ENCODE measurements at places on chromosomes 5 and 9.

DNA sequence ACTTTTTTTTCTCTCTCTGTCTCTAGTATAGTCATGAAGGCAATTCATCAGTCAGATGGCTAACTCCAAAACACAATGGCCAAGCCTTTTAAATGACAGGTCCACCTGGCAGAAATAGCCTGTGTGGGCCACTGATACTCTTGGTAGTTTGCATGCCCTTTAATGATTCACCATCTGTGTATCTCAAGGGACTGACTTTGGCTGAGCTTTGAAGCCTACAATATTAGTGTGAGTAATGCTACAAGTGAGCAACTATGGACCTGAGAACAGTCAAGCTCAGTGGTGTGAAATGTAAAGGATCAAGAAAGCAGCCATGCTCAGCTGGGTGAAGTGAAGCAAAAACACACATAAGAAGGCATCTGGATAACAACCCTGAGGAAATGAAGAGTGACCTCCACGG is 506.9 kb downstream of the TLE1 start:
- DNase-seq: no peak

DNA sequence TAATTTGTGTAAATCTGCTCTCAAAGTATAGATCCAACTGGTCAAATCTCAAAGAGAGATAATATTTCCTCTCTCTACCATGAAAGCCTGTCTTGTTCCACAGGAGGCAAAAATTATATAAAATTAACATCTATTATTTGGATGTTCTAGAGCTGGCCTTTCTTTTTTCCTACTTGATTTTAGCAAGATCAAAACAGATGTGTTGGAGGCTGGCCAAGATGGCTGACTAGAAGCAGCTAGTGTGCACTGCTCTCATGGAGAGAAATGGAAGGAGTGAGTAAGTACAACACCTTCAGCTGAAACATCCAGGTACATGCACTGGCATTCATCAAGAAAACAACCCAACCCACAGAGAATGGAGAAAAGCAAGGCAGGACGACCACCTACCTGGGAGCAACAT is 298.6 kb upstream of the SLC24A2 start:
- no peak for DNase-seq

GRCh38 chr9:78262655-78263054 is 26.8 kb downstream of the CEP78 start:
- no peak for DNase-seq

DNA sequence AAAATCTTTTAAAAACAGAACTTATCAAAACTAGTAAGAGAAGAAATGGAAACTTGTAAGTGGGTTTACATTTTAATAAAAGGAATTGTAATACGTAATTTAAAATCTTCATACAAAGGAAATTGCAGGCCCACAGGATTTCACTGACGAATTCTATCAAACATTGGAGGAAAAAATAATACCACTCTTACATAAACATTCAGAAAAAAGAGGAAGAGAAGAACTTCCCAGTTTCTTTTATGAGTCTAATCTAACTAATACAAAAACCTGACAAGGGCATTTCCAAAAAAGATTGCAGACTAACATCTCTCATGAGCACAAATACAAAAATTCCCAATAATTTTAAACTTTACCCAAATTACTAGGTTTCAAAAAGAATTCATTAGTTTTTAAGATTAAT is 149.0 kb downstream of the RANBP17 start:
- no peak for DNase-seq

GRCh38 chr5:150211156-150212030 is 21.5 kb downstream of the SLC6A7 start:
- no peak for DNase-seq

DNA sequence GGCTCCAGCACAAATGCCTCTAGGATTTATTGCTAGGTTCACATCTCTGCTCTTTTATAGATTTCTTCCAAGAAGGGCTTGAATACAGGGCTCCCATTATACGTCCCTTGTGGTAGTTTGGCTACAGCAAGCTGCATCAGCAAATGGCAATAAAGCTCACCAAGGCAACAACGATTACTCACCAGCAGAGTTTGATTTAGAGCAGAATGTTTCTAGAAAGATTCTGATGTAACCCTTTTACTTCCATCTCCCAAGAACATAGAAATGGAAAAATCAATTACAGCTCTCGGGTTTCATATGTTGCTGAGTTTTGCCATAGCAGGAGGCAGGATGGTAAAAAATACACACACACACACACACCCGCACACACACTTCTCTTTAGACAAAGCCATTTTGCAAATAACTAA is 124.2 kb upstream of the TNPO1 start:
- DNase-seq: no peak

GRCh38 chr5:139696167-139696893 is 48.2 kb downstream of the CXXC5 start:
- DNase-seq: no peak

DNA sequence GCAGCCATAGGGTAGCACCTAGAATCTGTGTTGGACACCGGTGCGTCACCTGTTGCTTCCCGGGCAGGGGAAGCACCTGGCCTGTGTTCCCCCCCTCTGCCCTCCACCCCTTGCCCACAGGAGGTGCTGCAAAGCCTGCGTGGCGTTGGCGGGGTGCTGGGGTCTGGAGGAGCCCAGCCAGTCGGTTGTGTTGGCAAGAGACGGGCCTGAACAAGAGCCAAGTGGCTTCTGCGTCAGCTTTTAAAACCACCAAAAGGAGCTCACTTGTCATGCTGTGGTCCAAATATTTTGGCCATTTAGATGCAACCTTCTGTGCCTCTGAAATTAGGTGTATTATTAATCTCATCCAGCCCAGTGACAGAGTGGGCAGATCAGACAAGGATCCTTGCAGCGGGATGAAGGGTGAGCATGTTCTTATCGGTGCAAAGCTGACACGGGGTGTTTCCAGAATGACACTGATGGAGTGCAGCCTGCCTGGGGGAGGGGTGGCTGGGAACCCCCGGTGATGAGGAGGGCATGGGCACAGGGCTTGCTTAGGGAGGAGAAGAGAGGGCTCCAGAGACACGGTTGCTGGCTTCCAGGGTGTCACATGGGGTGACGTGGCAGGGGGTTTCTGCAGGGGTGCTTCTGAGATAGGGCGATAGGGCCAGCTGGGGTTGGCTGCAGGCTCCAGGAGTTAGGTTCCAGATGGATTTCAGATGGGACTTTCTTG is 9.7 kb upstream of the RXRA start:
- no peak for DNase-seq

GRCh38 chr9:135002802-135003201 is 84.7 kb upstream of the OLFM1 start:
- DNase-seq: no peak

- DNase-seq: no peak
These were observed 28.7 kb downstream of the ENHO start for GRCh38 chr9:34493972-34494535.

GRCh38 chr5:5266297-5266696 is 126.2 kb downstream of the ADAMTS16 start:
- DNase-seq: no peak

DNA sequence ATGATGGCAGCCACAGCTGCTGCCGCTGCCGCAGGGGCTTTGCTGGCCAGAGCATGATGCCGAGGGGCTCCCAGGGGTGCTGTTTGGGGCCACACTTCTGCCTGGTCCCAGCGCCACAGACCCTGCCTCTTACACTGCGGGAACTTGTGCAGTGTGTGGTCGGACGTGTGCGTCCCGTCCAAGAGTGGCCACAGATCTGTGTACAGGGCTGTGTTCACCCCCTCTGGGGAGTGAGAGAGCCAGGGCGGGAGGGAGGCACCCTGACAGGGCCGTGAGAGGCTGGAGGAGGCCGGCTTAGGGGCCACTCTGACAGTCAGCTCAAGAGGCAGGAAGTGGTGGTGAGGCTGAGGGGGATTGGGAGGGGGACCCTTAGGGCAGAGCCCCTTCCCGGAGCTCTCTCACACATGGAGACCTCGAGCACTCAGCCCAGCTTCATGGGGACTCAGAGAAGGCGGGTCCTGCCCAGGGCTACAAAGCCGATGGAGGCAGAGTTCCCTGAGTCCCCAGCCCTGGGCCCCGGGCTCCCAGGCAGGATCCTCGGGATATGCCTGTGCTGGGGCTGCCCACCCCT is 13.1 kb upstream of the CARD19 start:
- DNase-seq: no peak

DNA sequence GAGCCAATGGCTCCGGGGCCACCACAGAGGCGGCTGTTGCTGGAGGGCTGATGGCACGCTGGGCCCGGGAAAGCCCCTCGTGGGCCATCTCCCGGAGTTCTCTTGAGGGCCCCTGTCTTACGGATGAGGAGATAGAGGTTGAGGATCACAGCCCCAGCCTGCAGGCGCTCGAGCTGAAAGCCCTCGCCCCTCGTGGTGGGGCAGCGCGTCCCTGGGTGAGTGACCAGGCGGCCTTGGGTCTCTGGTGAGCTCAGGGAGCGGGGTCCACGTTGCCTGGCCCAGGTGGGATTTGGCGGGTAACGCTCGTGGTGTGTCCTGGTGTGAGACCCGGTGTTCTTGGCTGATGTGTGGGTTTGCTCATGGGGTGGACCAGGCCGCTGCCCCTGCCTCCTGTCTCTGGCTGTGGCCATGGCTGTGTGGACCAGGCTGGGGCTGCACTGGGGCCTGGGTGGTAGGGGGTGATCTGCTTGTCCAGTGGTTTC is 38.9 kb downstream of the RXRA start:
- no peak for DNase-seq

DNA sequence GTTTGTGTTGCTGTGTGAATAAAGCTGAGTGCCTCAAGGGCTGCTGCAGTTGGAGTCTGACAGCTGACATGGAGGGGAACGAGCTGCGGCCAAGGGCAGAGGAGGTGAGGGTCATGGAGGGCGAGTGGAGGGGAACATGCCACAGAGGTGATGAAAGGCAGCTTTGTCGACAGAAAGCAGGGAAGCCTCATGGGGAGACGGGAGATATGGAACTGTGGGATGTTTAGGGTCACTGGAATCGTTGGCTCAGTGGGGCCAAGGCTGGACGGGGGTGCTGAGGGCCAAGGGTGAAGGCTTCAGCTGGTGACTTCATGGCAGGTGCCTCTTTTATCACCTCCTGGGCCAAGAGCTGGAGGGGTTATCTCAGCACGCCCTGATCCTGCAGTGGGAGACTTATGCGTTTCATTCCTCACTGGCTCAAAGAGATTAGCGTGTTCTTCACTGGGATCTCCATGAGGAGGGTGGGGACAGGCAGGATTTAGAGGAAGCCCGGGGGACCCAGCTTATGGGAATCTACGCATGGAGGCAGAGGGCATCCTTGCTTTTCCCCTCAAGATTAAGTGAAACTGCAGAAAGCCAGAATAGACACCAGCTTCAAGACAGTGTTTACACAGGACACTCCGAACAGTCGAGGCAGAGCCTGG is 42.2 kb downstream of the FAM240B start:
- DNase-seq: no peak

DNA sequence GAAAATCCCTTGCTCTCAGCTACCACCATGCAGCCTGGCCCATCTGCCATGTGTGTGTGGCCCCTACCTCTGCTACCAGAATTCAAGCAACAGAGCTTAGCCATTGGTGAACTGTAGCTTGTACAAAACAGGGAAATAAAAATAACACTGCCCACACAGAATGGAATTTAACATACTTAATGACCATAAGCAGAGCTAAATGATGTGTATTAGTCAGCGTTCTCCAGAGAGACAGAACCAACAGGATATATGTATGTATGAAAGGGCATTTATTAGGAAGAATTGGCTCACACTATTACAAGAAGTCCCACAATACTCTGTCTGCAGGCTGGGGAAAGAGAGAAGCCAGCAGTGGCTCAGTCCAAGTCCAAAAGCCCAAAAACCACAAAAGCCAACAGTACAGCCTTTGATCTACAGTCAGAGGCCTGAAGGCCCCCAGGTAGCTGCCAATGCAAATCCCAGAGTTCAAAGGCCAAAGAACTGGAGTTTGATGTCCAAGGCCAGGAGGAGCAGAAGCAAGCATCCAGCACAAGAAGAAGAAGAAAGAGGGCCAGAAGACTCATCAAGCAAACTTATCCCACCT is 318.8 kb downstream of the DNAH5 start:
- no peak for DNase-seq

- DNase-seq: no peak
These were observed 116.9 kb upstream of the ARRDC3 start for GRCh38 chr5:91499943-91500531.

- no peak for DNase-seq
These were observed 221.6 kb downstream of the NR2F1-AS1 start for GRCh38 chr5:93359296-93359959.

- no peak for DNase-seq
These were observed 72.1 kb upstream of the ZNF618 start for GRCh38 chr9:113803811-113804589.

GRCh38 chr9:85536076-85536475 is 205.7 kb downstream of the AGTPBP1 start:
- DNase-seq: no peak

- DNase-seq: no peak
These were observed 214.6 kb downstream of the PDE4D start for GRCh38 chr5:59678943-59679342.

GRCh38 chr5:139848508-139849100 is 53.0 kb downstream of the PSD2 start:
- DNase-seq: no peak

- no peak for DNase-seq
These were observed 63.0 kb downstream of the WWC1 start for GRCh38 chr5:168354397-168354796.

GRCh38 chr5:173202266-173202875 is 32.6 kb downstream of the NKX2-5 start:
- DNase-seq: no peak

- DNase-seq: no peak
These were observed 49.1 kb upstream of the SUB1 start for GRCh38 chr5:32536246-32536645.
